ENCODE measurements at places on chromosomes 7 and 10.

DNA sequence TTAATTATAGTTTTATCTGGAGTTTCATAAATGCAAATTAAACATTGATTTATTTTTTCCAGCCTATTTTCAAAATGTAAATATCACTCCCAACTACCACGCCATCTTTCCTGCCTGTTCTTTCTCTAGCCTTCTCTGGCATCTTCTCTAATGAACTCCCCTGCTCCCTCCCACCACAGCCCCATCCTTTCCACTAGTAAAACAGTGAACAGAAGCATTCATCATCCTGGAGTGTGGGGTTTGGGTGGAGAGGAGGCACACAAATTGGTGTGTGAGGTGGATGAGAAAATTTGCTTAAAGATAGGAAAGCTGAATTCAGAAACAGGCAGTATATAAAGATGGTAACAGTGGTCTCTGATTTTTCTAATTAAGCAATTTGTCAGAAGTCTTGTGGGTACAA, 479.4 kb downstream of the ARL4A start:
- DNase-seq = no peak

DNA sequence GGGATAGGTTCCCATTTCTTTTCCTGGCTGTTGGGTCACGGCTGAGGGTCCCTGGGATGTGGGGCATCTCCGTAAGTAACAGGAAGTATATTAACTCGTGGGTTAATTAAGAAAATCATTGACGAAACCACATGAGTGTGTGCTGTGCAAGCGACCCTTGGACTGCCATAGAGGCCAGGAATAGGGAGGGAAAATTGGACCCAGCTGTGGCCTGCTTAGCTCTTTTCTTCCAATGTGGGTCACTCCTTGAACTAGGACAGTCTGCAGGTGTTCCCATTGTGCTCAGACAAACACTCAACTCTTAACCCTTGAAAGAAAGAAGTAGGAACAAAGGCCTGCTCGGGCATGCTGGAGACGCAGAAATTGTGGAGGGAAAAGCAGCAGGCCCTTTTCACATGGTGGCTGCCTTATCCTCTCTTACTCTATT, 25.6 kb upstream of the PLEKHA1 start:
- no peak for DNase-seq

DNA sequence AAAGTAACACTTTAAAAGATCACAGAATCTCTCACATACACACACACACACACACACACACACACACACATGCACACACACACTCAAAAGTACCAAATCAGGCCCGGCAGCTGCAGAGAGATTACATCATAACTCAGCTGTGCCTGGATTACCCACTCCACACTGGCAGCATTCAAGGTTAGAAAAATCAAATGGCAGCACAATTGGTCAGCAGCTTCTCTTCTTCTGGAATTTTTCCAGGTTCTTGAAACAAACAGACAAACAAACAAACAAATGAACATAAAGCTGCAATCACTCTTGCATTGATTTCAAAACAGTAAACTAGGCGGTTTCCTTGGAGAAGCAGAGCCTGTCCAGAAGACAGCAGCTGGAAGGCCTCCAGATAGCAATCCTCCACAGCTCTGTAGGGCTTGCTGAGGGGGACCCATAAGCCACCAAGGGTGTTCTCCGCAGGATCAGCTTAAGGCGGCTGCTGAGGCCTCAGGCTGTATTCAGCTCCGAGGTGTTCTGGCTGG, 24.5 kb upstream of the FAM133B start:
- DNase-seq = no peak

DNA sequence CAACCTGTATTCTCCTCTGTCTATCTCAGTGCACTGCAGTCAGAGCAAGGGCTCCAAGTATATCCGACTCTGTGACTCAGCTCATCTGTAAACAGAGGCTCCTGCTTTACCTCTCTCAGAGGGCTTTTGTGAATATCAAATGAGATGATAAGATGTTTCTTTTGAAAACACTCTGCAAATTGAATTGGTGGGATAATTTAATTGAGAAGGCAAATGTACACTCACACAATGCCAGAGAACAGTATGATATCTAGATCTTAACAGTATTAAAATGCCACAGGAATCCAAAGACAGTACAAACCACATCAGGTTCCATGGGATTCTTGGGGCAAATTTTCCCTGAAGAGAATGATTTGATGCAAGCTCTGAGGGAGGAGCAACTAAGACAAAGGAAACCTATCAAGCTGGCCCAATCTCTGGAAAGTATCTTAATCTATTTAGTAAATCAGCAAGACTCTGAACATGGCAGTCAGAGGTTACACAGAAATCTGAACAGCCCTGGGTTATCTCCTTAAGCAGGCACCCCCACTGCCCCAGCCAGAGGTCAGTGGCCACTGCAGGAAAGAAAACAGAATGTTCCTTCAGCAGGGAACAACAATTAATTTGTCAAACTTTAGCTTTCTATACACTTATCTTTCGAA, 45.9 kb downstream of the DOCK4 start:
- no peak for DNase-seq

GRCh38 chr10:59302381-59302780, 60.0 kb downstream of the FAM13C start:
- no peak for DNase-seq

GRCh38 chr10:117471344-117471874, 71.1 kb upstream of the EMX2 start:
- no peak for DNase-seq
